A549 (cell line): ENCODE measurements at places on chromosomes 11 and 22. TPM values are rescaled to one million over a fixed set of nuclear protein-coding genes. Genes with fewer than 3 reads are reported as not detected.

- no peak for DNase-seq
Observed at GRCh38 chr22:50620593-50621355, 7.2 kb downstream of the ARSA start.

GRCh38 chr11:102989379-102990047 is 34.0 kb upstream of the MMP13 start:
- no peak for DNase-seq

Gene CNGA4
- polyA plus RNA-seq: 0.10 to 0.12 TPM (median 0.11 TPM) in 3 replicates

GRCh38 chr22:43088984-43089717 is at the start of gene TTLL1:
Gene TTLL1 (minus strand): TSS chr22:43089391. CDS start chr22:43075586, 13,805 bp downstream.
- DNase-seq: peak; percentile 84

DNA sequence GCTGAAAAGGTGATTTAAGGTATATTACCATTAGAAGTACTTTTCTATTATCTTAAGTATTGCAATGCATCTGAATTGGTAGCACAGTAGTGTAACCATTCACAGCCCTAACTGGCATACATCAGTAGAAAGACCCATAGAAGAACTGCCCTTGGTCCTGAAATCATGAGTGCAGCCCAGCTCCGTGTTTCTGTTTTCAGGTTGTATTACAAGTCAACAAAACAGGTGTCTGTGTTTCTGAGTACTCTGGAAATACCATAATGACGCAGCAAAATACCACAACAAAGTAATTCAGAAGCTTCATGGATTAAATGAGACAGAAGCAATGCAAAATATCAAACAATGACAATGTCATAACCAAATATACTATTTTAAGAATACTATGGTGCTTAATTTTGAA is 226.3 kb downstream of the OPCML start:
- DNase-seq: no peak

DNA sequence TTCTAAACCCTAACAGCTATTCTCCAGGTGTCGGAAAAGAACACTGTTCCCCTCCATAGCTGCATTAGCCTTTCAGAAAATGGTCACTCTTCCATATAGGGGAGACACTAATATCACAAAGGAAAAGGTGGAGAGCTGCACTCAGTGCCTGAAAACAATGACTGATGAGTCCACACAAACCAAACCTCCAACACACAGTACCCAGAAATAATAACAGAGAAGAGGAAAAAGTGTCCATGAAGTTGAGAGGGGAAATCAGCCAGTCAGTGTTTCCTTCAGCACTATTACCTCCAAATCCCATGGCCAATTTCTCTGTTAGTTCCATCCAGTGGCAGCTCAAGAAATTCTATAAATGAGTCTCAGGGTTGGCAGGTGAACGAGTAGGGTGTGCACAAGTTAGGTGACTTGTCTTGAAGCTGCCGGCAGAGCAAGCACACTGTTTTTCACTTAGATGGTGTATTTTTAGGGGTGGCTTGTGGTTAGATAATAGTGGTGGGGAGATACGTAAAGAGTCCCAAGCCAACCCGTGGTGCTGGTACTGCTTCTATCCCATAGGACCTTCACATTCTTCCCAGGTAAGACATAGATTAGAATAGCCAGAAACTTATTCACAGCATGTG is 84.5 kb upstream of the CHRM4 start:
- no peak for DNase-seq

Gene PATE4
- polyA plus RNA-seq: not detected in 3 replicates

Gene NRGN
- polyA plus RNA-seq: 3.3 to 3.5 TPM (median 3.4 TPM) in 3 replicates

- DNase-seq: no peak
Observed at GRCh38 chr11:21650961-21651360, 541.9 kb upstream of the ANO5 start.

Gene OVCH2
- not detected in 3 replicates for polyA plus RNA-seq

DNA sequence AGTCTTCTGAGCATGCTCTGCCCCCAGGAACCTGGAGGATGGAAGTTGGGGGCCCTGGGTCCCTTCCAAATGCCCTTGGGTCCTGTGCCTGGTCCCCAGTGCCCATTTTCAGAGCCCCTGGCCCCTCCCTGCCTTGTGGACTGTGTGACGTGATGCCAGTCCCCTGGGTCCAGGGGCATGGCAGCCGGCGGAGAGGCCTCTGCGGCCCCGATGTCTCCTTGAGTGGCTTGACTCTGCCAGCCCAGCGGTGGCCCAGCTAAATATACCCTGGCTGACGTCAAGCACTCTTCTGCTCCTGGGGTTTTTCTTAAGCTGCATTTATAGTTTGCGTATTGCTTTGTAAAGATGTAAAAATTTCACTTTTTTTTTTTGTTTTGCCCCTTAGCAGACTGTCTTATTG is 35.2 kb upstream of the PARVG start:
- DNase-seq: no peak

GRCh38 chr11:2699185-2699530 is 636 bp downstream of the KCNQ1OT1 start:
- DNase-seq: peak; percentile 12

DNA sequence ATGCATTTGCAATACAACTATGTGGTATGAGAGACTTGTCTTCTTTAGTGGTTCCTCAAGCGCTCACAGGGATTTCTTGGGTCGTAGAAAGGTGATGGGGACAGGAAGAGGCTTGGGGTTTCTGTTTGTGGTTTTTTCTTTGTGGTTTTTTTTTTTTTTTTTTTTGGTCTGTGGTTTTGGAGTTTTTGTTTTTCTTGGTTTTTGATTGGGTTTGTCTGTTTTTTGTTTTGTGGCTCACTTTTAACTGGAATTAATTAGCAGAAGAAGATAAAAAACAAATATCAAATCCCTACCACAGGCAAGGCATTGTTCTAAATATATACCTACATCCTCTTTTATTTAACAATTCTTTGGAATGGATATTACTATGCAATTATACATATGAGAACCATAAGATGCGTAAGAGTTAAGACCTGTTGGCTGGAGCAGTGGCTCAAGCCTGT is 5.5 kb downstream of the TTC28 start:
- DNase-seq: no peak

- DNase-seq: no peak
Observed at GRCh38 chr11:104089481-104089880, 53.0 kb downstream of the DDI1 start.

GRCh38 chr22:50544746-50545253 is 899 bp upstream of the KLHDC7B start:
- no peak for DNase-seq

DNA sequence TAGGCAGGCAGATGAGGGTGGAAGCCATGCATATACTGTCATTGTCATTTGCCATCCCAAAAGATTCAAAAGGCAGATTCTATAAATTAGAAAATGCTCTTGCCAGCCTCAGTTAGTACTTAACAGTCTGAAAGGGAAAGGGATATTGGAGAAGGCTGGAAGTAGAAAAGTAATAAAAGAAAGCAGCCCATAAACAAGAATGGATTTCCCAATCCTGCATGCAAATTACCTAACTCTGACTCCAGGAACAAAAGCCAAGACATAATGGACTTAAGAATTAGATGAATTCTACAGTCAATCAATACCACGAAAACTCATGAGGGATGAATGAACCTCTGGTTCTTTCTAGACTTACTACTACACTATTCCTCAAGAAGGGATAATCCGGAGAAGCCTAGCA is 5.9 kb downstream of the PAK1 start:
- no peak for DNase-seq

DNA sequence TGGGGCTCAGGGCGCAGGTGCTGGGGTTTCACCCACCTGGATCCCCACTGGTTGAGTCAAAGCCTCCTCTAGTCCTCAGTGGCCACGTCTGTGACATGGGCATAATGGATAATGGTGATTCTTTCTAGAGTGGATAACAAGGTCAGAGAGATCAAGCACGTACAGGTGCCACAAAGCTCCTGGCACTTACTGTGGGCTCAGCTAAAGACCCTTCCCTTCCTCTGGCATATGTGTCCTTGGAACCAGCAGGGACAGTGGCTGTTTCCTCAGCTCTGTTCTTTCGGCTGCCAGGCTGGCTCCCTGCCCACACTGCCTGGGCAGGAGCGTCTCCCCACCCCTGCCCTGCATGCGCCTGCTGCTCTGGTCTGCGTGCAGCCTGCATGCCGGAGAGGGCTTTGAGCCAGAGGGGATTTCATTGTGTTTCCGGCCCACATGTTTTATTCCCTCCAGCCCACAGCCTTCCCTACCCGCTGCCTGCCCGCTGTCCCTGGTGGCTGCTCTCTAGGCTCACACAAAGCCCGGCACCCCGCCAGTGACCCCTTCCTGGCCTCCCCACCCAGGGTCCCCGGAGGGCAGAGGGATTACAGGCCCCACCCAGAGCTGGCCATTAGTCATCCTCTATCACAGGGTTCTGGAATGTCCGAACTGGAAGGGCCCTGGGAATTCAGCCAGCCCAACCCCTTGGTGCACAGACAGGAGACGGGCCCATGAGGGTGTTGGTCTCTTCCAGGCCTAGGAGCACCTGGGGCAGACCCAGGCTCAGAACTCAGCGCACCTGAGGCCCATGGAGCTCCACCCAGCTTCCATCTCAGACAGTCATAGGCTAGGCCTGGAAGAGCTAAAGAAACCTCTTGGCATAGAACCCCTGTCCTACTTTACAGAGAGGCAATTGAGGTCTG is 55.3 kb upstream of the GCAT start:
- DNase-seq: peak; percentile 64

GRCh38 chr22:26210334-26210733 is 41.1 kb downstream of the SEZ6L start:
- DNase-seq: no peak

DNA sequence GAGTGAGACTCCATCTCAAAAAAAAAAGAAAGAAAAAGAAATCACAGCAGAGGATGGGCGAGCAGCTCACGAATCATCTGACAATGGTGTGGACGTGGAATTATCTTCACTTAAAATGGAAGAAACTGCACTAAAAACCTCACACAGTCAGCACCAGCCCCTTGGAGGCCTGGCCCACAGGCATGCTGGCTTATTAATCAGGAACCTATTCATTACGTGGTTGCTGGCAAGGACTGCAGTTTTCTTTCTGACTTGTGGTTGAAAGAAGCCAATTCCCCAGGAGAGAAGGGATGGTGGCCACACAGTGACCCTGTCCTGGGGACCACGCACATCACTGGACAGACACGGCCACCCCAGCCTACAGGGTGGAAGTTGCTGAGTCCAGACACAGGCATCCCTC is 401.1 kb downstream of the CTTN start:
- no peak for DNase-seq

- no peak for DNase-seq
Observed at GRCh38 chr11:20668131-20668809, 1.1 kb upstream of the NELL1 start.

- DNase-seq: no peak
Observed at GRCh38 chr11:79423736-79424135, 17.1 kb downstream of the TENM4 start.

Gene MPZL2
- polyA plus RNA-seq: 0.08 TPM in 1 of 3 replicates, not detected in the others

- DNase-seq: no peak
Observed at GRCh38 chr11:64542172-64543125, 48.6 kb upstream of the SLC22A12 start.

DNA sequence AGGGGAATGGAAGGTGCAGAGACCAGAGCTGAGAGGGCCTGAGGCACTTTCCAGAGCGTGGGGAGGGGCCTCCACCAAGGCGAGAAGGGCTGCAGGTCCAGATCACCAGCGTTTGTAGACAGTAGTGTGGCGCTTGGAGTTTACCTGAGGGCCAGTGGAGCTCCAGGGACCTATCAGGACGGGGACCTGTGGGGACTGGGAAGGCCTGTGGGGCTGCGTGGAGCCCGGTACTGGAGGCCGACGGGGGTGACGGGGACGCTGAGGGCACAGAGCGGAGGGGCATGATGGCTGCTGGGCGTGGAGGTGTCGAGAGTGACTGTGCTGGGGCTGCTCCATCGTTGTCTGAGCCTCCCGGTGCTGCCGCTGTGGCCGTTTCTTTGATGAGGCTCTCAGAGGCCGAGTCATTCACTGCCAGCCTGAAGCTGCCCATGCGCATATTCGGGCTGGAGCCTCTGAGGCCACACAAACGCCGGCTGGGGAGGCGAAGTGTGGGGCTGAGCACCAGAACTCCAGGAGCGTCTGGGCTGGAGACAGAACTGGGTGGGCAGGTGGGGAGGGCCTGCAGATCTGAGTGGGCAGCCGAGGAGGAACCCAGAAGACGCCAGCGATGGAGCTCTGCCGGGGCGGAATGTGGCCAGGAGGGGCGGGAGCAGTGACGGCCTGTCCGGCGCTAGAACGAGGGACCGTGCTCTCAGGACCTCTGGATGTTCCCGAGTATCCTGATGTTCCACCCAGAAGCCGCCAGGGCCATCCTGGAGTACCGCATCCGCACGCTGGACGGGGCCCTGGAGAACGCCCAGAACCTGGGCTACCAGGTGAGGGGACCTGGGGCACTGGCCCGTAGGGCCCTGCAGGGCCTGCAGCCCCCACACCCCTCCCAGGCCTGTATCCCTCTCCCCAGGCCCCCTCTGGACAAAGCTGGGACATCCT is 2.6 kb downstream of the PGGHG start:
- DNase-seq: no peak

DNA sequence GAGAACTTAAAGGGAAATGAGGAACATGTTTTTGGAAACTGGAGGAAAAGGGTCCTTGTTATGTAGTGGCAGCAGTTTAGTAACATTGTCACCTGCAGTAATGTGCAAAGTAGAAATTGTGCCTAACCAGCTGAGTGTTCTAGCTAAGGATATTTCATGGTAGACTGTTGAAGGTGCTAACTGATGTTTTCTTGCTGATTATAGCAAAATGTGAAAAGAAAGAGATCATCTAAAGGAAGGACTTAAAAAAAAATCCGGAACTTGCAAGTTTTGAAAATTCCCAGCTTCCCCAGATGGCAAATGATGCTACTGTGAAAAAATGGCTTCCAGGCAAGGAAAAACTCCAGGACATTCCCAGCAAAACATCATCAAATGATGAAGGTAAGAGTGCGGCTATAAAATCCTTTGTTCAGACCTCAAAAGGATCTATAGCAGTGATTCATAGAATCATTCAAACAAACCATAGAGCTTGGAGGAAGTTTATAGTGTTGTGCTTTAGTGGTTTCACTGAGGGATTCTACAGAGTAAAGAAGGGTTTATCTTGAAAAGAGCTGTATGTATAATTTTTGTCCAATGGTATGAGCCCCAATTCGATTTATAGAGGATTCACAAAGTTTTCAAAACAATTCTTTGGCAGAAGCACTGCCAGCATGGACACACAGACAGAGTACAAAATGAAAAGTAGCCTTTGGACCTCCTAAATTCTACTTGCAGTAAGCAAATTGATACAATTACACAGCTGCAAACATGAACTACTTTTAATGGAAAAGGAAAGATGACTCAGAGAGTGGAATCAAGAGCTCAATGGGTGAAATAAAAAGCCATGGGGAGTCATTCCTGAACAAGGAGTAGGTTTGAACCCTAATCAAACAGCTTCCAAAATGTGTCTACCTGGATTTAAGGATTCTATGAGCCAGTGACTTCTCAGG is 4.3 kb upstream of the TRIM44 start:
- DNase-seq: no peak

Gene C11orf16
- not detected in 3 replicates for polyA plus RNA-seq

Gene PANX3
- not detected in 3 replicates for polyA plus RNA-seq

Gene PRRG4
- 0.72 to 1.4 TPM (median 1.3 TPM) in 3 replicates for polyA plus RNA-seq

Gene C11orf42
- not detected in 3 replicates for polyA plus RNA-seq

Gene VSTM5
- 0.03 to 0.17 TPM in 2 of 3 replicates, not detected in the other for polyA plus RNA-seq

DNA sequence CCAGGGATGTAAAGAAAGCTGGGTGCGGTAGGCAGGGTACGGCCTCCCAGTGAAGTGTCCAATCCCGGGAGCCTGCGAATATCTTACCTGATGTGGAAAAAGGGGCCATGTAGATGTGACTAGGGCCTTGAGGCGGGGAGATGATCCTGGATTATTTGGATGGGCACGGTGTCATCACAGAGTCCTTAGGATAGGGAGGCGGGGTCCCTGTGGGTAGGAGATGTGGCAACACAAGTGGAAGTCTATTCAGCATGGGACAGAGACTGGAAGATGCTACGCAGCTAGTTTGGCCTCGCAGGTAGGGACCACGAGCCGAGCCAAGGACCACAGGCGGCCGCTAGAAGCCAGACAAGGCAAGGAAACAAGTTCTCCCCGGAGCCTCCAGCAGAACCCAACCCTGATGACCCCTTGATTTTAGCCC is 46.4 kb upstream of the SHANK2 start:
- peak; percentile 17 for DNase-seq
